ENCODE measurements at places on chromosomes 7 and 10.

DNA sequence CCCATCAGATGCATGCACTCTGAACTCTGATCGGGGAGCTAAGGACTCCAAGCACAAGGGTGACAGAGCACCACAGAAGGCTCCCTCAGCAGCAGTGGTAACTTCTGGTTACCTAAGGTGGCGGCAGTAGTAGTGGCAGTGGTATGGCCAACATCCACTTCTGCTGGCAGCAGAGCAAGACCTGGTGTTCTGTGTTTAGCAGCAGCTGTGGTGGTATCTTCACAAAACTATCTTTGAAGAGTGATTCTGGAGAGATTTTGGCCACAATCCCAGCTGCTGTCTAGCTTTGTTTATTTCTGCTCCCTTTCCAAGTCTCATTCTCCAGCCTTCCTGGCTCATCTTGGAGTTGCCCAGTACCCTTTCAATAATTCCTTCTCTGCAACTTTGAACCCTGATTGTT is 102.4 kb upstream of the LRGUK start:
- DNase-seq: peak; percentile 30

- DNase-seq: no peak
These were observed 191.3 kb upstream of the AGK start for GRCh38 chr7:141359740-141360415.

DNA sequence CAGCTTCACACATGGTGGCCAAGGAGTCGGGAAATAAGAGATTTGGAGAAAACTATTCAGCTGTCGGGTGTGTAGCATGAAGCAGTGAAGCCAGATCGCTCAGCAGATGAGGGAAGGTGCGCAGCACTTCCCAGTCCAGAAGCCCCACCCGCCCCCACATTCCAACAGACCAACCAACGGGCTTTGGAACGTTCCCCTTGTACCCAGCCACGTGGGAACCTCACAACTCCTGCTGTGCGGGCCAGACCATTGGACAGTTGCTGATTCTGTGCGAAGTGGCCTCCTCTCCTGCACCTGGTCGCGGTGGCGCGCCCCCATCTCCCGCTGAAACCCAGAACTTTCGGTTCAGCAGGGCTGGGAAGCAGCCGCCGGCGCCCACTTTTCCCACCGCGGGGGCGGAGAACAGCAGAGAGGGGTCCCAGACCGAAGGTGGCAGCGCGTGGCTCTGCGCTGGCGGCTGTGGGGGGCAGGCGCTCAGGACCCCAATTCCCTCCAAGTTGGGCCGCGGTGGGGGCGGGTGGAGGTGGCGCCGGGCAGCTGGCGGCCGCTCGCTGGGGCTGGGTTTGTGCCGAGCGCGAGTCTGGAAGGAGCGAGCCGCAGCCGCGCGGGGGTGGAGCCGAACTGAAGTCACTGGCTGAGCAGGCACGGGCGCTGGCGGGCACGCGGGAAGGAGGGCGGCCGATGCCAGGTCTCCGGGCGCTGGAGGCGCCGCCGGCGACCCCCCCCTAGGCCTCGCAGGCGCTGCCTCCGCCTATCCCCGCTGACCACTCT is 1301.5 kb upstream of the SORCS1 start:
- DNase-seq: peak; percentile 67

DNA sequence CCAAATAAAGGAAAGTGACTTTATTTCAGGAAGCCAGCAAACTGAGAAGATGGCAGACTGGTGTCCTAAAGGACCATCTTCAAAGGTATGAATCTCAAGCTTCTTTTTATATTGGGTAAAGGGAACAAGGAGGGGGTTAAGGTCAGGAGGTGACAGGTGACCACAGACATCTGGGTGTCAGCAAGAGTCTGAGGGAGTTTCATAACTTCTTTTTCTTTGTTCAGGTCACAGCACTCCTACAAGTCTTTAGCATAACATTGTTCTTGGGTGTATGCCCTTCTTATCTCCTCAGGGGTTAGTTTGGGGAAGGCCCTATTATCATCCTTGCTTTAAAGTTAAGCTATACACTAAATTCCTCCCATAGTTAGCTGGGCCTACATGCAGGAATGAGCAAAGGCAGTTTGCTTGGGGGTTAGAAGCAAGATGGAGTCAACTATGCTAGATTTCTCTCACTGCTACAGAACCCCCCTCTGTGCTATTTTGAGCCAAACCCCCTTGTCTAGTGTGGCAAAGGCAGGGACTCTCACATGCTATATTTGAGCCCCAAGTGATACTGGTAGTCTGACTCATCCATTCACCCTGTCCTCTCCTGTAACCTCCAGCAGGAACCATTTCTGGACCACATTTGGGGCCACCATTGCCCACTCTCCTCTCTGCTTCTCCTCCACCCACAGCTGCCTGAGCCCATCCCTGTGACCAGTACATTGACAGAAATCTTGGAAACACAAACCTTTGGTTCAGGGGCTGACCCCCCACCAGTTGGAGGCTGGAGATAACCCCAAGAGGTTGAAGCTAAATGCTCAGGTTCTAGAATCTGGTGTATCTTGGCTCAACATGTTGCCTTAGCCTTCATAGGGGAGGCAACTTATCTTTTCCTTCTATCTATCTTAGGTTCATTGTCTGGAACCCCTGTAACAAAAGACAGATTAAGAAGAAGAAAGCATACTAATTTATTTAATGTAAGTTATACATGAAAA is 55.5 kb upstream of the LRGUK start:
- no peak for DNase-seq

DNA sequence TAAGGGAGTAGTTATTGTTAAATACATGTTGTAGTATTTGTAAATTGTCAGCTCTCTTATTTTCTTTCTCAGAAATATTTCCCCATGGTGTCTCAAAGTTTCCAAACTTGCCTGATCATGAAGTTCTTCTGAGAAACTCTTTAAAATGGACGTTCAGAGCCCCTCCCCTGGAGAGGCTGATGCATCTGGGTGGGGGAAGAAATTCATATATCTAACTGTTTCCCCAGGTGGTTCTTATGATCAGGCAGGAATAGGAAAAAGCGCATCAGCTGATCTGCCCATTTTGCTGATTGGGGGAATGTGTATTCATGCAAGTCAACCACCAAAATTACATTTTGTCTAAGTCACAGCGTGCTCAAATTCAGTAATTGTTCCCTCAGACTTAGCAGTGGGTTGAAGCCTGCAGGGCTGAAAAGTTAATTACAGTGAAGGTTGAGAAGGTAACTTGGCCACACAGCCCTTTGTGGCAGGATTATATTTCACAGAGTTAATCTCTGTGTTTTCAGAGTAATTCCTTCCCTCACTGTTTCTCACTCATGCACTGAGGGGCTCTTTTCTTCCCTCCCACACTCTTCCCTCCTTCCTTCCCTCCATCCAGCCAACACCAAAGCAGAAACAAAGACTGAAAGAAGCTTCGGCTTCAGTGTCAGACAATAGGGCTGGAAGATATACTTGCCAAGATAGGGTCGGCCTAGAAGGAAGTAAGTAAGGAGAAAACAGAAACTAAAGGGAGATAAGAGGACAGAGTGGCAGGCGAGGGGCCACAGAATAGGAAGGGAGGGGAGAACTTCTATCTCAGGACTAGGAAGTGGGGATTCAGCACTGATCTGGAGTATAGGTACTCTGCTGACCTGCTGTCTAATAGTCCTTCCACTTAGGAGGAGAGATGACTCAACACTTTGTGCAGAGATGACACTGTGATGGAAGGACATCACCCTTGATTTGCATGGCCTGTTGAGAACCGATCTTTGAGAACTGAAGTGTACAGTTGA is 50.5 kb upstream of the STARD3NL start:
- DNase-seq: no peak

GRCh38 chr10:74593470-74593869 is 232.9 kb upstream of the KAT6B start:
- no peak for DNase-seq

DNA sequence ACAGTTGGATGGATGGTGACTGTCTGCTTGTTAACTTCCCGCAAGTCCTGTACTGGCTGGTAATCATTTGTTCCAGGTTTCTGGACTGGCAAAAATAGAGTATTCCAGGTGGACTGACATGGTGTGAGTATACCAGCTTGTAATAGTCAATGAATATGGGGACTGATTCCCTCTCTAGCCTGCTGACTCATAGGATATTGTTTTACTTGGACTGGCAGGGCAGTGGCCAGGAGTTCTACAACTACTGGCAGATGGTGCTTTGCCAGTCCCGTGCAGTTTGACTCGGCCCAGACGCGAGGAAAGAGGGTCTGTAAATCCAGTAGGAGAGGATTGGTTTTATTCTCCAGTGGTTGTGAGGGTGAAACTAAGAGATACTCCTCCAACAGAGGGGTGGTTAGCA is 78.0 kb downstream of the PRR15 start:
- DNase-seq: no peak

DNA sequence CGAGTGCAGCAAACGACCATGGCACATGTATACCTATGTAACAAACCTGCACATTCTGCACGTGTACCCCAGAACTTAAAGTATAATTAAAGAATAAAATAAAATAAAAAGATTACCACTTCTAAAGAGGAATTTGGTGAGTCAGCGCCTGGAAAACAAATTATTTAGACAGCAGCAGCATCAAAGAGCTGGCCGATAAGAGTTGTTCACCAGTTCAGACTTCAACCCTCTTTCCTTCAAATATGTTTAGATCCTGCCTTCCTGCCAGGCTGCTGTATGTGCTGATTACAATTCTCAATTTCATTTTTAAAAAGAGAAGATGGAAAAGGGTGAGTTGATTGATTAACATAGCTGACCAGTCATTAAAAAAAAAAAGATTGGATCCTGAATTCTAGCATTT is 672.0 kb upstream of the NRP1 start:
- DNase-seq: no peak

- no peak for DNase-seq
These were observed 33.8 kb downstream of the ERCC6 start for GRCh38 chr10:49505076-49505475.
